ENCODE measurements at places on chromosomes 7 and 10. TPM values are rescaled to one million over a fixed set of nuclear protein-coding genes. Genes with fewer than 3 reads are reported as not detected.

DNA sequence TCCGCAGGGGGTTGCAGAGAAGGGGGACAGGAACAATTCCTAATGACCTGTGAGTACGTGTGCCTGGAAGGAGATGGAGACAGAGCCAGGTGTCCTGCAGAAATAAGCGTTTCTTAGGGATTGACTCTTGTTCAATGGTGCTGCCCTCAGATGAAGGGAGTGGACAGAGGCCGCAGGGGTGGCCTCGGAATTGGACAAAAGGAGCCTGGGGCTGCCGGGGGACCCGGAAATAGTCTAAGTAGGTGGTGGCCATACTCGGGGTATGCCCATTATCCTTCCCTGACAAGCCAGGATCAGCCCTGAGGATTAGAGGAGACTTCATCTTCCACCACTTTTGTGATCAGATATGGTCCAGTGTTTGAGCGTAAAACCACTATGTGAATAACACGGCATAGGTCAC is 39.2 kb downstream of the ELFN1 start:
- H3K36me3 ChIP-seq = no peaks in the 10 kb centered on the region
- H3K4me3 ChIP-seq = no peak overlapping the region
- DNase-seq = no peak
- no peak overlapping the region for H3K27ac ChIP-seq
- no peaks in the 10 kb centered on the region for H3K27me3 ChIP-seq

GRCh38 chr10:11866199-11866925 is 43.2 kb downstream of the PROSER2 start:
- H3K36me3 ChIP-seq = no peaks in the 10 kb centered on the region
- peaks cover 11% of the 10 kb centered on the region for H3K4me1 ChIP-seq
- no peak overlapping the region for H3K4me3 ChIP-seq
- H3K27me3 ChIP-seq = no peaks in the 10 kb centered on the region

DNA sequence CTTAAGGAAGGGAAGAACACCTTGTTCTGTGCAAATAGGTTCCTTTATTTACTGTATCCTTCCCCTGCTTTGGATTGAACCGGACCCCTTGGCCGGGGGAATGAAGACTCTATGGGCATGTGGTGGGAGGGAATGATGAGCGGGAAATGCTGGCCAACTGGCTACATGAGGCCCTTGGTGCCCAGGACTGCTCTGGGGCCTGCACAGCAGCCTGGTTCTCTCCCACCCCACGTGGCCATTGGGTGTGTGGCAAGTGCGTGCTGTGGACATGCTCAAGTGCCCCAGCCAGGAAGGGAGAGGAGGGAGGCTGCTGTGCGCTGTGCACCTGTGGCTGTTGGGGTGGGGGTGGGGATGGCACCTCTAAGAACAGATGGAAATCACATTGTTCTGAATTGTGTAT is 917.0 kb upstream of the GHITM start:
- H3K36me3 ChIP-seq = no peaks in the 10 kb centered on the region
- H3K27me3 ChIP-seq = no peaks in the 10 kb centered on the region
- no peaks in the 10 kb centered on the region for H3K4me1 ChIP-seq
- no peak overlapping the region for H3K4me3 ChIP-seq

DNA sequence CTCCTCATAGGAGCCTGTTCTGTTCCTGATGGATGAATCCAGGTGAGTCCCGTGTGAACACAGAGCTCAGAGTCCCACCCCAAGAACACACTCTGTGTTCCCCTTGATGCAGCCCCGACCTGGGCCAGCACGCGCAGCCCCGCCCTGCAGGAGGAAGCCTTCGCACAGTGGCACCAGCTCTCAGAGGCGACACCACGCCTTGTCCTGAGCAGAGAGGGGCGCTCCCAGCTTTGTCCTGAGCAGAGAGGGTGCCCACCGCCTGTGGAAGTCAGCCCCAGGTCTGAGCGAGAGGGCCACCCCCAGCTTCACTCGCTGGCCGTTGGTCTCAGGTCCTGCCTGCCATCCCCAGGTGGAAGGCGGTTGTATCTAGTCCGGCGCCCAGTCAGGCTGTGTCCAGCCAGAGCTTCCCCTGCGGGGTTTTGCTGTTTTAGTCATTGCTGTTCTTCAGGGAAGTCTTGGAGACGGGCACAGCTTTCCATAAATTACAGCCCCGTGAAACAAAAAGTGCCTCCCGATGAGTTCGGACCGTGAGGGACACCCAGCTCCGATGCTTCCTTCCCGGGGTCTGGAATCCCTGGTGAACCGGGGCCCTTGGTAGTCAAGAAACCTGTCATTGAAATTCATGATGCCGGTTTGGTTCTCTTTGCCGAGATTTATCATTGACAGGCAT is 43.6 kb downstream of the NKX6-2 start:
- H3K4me1 ChIP-seq = peaks cover 20% of the 10 kb centered on the region
- DNase-seq = no peak
- no peaks in the 10 kb centered on the region for H3K27me3 ChIP-seq
- no peak overlapping the region for H3K4me3 ChIP-seq

- H3K27me3 ChIP-seq = no peaks in the 10 kb centered on the region
- H3K27ac ChIP-seq = no peak overlapping the region
- DNase-seq = no peak
- H3K4me3 ChIP-seq = no peak overlapping the region
These were observed 61.5 kb downstream of the CHN2 start for GRCh38 chr7:29255906-29256692.

DNA sequence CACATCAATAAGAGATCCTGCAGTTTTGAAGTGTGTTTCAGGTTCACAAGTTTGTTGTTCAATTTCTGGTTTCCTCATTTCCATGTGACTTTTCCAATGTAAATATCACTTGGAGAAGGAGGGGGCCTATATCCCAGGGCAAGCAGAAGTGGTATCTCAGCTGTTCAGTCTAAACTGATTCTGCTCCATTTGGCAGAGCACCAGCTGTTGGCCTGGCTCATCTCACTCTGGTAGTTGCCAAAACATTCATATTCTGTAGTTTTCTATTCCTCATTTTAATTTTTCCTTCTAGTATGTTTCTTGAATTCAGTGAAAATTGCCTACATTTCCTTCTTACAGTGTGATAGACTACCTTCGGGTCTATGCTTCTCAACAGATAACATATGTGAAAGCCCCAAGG is 101.8 kb upstream of the TAC1 start:
- DNase-seq = no peak
- H3K27me3 ChIP-seq = no peaks in the 10 kb centered on the region
- H3K4me3 ChIP-seq = no peak overlapping the region
- H3K4me1 ChIP-seq = no peaks in the 10 kb centered on the region
- no peaks in the 10 kb centered on the region for H3K36me3 ChIP-seq

DNA sequence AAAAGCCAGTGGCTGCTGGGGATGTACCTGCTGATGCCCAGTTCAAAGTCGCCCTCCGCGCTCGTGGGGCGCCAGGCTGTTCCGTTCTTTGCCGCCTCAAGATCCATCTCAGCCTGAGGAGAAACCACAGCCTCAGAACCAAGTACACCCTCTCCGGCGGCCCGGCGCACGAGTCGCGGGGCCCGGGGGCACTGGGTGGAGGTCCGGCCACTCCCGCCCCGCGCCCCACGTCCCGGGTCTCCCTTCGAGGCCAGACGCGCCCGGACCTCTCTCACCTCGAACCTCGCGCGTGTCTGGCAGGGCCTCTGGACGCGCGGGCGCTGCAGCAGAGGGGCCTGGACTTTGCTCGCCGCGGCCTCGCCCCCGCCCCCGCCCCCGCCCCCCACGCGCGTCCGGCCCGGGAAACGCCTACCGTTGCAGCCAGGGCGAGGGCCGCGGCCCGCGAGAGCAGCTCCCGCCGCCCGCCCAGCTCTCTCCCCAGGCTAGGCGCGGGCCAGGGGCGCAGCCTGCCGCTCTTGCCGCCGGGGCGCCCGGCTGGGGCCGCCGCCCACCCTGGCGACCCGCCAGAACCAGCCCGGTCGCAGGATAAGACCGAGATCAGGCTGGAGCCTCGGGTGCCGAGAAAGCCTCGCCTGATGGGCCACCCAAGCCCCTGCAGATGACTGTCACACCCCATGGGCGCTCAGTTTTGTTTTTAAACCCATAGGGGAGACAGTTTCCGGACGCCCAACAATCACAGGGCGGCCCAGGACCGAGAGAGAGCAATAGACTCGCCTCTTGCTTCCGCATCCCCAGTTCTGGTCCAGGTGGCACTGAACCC is at the start of gene ABCB4:
ABCB4 (minus strand) TSS at position 322 of the 820 bp plus-strand sequence; CDS start at position 107, 215 bp downstream.
- no peak for DNase-seq
- no peaks in the 10 kb centered on the region for H3K4me1 ChIP-seq
- peaks cover 5% of the 10 kb centered on the region for H3K27me3 ChIP-seq

DNA sequence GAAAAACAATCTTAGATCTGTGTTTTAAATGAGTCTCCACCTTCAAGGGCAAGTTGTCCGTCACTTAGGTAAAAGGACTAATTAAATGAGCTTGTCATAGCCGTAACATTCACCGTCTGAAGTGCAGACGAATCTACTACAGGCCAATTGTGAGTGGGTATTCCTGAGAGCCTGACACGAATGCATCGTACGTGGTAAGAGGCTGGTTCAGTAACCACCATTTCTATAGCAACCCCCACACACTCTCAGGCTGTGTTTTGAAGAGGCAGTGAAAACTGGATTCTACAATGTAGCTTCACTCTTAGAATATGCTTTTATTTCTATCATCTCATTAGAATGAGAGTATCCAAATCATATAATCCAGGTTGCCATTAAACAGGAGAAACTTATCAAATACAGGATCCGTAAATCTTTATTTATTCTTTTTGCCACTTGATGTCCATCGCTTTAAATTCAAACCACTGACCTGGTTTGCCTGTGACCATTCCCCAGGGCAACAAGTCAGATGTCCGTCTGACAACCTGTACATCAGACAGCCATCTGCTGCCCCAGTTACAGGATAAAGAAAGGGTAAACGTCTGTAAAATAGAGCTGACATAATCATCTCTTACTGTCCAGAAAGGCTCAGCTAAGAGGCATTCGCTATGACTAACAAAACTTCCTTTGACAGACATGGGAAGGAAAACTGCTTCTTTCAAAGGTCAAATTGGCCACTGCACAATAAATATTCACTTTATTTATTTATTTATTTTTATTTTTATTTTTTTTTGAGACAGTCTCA is 70.3 kb upstream of the NMT2 start:
- peak overlapping the region; percentile 17 for H3K27ac ChIP-seq
- H3K27me3 ChIP-seq = no peaks in the 10 kb centered on the region
- DNase-seq = no peak
- no peak overlapping the region for H3K4me3 ChIP-seq
- H3K36me3 ChIP-seq = no peaks in the 10 kb centered on the region

DNA sequence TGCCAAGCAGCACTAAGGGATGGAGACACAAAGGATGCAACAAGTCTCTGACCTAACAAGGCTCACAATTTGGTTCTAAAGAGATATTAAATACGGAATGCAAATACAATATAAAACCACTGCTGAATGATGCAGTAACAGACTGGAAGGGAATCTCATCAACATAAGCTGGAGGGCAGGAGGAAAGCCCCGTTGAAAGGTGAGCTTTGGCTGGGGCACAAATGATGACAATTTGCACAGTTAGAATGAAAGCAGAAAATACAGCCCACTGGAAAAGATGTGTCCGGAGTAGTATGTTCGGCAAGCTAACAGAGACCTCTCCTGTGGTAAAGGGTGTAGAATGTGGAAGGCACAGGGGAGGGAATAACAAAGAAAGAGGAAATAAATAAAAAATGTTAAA is 26.1 kb downstream of the PAXIP1 start:
- no peak overlapping the region for H3K4me3 ChIP-seq
- DNase-seq = no peak
- no peaks in the 10 kb centered on the region for H3K36me3 ChIP-seq
- H3K27me3 ChIP-seq = no peaks in the 10 kb centered on the region
- no peak overlapping the region for H3K27ac ChIP-seq
- H3K4me1 ChIP-seq = no peaks in the 10 kb centered on the region

- H3K4me1 ChIP-seq = no peaks in the 10 kb centered on the region
- H3K27ac ChIP-seq = no peak overlapping the region
- H3K36me3 ChIP-seq = no peaks in the 10 kb centered on the region
These were observed 23.9 kb upstream of the AOC1 start for GRCh38 chr7:150828384-150828783.

DNA sequence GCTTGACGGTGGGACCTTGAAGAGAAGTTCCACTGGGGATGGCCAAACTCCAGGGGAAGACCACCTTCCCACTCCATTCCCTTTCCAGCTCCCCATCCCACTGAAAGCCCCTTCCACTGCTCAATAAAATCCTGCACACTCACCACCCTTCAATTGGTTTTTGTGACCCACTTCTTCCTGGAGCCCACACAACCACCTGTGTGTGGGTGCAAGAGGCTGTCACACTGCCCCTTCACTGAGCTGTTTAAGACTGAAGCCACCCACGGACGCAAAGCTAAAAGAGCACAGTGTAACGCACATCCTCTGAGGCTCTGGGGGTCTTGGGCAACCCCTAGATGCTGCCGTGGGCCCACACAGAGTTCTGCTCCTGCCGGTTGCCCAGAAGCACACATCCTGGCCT is 12.8 kb upstream of the PITRM1 start:
- no peaks in the 10 kb centered on the region for H3K4me1 ChIP-seq
- no peaks in the 10 kb centered on the region for H3K27me3 ChIP-seq
- DNase-seq = no peak
- H3K36me3 ChIP-seq = no peaks in the 10 kb centered on the region
- H3K4me3 ChIP-seq = no peak overlapping the region
- no peak overlapping the region for H3K27ac ChIP-seq

DNA sequence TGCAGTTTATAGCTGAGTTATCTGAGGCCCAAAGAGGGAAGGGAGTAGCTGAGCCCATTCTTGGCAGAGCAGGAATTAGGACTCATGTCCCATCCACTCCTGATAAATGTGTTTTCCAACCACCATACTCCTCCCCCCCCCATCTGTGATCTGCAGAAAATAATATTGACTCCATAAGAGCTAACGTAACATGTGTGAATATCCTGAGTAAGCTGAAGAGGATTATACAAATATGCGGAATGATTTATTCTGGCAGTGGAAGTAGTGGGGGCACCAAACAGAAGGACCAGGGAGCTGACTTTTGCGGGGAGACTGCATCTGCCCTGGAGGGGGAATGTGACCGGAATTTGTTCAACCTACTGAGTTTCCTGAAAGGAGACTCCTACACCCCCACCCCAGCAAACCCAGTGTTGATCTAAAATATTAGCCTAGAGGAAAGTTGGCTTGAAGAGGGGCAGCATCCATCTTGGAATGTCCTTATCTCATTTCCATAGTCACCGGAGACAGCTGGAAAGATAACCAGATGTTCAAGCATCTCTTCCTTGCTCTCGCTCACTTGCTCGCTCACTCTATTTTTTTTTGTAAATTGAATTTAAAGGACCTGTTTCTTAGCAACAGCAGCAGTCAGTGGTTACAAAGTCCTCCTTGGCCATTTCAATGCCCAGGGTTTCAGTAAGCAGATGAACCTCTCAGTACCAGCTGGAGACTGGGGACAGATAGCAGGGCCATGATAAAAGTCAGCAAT is 114.7 kb downstream of the RPS24 start:
- H3K27me3 ChIP-seq = no peaks in the 10 kb centered on the region
- no peak overlapping the region for H3K27ac ChIP-seq
- no peak for DNase-seq

PIP gene
- not detected for total RNA-seq

C1QL3 gene
- 0.14 TPM for total RNA-seq

CRYGN gene
- not detected for total RNA-seq

GCK gene
- total RNA-seq = 1.4 TPM

ABCA13 gene
- 0.71 TPM for total RNA-seq

SPDYE9 gene
- not detected for total RNA-seq
